ENCODE measurements at places on chromosomes 5 and 9.

DNA sequence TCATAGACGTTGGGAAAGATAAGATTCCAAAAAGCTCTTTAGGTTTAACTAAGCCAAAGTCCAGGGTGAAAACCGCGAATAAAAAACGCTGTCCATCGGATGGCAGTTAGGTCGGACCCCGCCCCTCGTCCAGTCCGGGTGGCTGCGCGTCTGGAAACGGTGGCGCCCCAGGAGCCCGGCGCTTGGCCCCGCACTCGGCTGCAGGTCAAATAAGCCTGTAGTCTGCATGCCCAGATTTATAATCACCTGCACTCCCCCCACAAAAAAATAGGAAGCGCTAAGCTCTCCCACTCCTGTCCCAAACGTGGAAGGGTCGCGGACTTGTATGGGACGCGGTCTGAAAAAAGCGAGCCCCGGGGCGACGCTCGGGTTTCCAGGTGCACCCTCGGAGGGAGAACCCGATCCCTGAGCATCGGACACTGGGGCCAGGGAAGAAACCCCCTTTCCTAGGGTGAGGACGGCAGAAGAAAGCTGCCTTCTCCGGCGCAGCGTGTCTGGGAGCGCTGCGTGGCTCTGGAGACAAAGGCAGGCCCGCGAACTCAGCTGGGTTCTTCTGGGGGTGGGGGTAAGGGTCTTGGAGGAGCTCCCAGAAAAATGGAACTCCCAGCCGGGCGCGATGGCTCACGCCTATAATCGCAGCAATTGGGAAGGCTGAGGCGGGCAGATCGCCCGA lies 923 bp upstream of the ZBTB5 start:
- DNase-seq, result no peak

DNA sequence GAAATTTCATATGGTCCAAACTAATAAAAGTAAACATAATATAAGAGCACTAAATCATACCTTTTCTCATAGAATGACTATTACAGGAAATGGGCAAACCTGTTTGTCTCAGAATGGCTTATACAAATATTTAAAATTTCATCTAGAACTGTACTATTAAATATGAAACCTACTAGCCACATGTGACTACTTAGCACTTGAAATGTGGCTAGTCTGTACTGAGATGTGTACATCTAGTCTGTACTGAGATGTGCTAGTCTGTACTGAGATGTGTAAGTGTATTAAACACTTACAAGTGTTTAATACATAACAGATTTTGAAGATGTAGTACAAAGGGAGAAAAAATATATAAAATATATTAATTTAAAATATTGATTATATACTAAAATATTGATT lies 22.4 kb downstream of the ABITRAM start:
- no peak for DNase-seq

DNA sequence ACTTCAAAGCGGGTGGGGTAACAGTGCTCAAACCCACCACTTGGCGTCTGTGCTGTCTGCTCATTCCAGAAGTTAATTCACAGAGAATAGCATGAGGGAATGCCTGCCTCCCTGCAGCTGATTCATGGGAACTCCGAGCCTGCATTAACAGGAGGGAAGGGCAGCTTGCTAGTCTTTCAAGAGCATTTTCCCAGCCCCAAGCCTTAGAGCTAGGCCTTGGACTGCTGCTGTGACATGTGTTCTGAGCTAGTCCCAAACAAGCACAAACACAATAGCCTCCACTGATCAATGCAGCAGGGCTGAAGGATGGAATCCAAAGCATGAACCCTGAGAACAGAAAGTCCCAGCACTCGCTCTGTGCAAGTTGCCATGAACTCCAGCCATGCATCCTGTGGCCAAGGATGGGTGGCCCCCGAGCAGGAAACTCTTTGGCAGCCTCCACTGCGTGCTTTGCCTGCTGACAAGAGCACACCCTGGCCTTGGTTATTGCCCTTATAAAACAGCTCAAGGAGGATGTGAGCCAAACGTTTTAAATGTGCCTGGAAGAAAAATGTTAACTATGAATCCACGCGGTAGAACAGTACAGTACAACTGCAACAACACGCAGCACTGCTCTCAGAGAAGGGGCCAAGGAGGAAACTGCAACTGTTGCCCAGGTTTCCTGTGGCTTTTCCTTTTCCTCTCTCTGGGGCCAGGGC lies 653.1 kb upstream of the KLF4 start:
- DNase-seq, result no peak

GRCh38 chr5:102554082-102554481 lies 55.3 kb upstream of the SLCO6A1 start:
- no peak for DNase-seq

DNA sequence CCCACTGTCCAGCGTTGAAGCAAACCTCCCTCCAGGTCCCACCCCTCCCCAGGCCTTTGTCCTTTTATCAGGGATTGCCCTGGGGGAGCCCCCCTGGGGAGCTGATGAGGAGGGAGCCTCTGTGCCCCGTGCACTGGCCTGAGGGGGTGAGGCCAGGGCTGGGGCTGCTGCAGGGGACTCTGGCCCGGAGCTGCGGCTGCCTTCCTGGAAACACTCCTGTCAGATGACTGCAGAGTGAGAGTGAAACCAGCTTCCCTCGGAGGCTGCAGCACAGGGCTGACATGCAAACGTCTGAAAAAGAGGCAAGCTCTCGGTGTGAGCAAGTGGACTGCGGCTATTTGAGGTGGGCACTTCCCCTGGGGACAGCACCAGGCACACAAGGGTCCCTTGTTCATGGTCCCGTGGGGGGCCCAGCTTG lies 4.6 kb upstream of the TRAF2 start:
- DNase-seq, result no peak

GRCh38 chr9:79671558-79671957 lies 99.8 kb downstream of the TLE4 start:
- no peak for DNase-seq

GRCh38 chr9:93463638-93464248 lies 10.4 kb upstream of the FAM120AOS start:
- no peak for DNase-seq

DNA sequence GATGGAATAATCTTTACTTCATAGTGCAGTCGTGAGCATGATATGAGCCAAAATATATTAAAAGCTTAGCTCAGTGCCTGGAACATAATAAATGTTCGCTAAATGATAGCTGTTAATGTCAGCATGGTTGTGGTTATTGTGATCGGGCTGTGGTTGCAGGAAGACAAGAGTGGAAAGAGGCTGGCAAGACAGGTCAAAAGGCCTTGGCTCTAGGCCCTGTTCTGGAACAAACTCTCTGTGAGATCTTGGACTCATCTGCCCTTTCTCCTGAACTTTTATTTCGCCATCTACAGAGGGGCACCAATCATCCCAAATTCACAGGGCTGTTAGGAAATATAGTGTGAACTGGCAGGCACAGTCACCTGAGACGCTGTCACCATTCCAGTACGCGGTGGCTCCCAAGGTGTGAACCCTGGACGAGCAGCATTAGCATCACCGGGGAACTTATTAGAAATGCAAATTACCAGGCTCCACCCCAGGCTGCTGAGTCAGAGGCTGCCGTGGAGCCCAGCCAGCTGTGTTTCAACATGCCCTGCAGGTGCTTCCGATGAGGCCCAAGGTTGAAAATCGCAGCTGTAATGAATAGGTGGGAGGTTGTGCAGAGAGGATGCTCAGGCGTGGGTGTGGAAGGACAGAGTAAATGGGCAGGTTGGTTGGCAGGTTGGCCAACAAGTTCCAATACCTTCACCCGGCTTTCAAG lies 50.2 kb upstream of the SAP30L start:
- no peak for DNase-seq

DNA sequence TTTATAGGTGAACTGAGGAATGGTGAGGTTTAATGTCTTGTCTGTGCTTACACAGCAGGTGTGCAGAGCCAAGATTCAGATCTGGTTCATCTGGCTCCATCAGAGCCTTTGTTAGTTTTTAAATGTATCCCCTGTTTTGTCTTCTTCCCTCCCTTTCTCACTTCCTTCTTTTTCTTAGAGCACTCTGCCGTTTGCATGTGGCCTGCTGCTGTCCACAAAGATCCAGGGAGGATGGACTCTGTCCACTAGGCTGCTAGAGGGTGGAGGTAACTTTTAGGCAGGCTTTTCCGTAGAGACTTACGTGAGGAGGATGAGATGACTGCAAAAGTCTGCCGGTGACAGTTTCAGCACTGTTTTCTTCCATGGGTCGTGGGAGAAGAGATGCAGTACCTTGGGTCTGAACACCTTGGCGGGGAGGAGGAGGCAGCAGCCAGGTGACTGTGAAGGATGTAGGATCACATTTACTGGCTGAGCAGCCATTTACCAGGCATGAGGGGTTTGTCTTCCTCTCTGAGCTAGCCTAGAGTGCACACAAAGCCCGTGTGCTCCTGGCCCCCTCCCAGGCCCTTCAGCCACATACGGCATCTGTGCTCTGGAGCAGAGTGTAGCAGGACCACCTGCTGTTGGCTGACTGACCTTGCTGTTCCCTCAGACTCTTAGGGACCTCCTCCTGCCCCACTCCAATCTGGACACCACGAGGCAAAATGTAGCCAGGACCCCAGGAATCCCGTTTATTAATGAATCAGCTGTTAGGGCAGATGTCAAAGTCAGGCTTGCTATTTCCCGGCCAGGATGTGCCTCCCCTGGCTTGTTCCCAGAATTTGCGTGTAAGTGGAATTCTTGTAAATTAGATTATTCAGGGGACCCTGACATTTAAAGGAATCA lies 1.8 kb downstream of the NTMT1 start:
- no peak for DNase-seq
